ENCODE measurements at places on chromosomes 2 and 18.

DNA sequence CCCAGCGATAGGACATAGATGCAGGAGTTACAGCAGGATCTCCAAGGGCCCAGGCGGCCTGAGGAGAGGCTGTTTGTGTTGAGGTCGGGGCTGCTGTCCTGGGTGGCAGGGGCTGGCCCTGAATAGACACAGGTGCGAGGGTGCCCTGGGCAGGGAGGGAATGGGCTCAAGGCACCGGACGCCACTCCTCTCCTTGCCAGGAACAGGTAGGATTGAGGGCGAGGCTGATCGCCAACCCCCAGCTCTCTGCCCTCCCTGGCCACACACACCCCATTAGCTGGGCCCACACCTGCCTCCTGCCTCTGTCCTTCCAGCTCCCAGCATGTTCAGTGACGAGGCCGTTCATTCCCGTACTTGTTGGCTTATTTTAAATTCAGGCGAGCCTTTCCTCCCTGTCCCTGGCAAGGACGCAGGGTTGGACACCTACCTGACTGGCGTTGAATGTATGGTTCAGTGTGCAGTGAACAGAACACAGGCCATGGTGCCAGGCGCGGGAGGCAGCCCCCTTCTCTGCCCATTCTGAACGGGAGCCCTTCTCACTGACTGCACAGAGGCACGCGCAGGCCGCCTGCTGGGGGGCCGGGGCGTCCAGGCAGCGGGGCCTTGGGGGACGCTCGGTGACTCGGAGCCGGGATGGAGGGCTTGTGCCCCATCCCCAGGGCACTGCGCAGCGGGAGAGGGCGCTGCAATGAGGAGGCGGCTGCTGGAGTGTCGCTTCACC, 41.3 kb upstream of the SNED1 start:
- no peak for DNase-seq

DNA sequence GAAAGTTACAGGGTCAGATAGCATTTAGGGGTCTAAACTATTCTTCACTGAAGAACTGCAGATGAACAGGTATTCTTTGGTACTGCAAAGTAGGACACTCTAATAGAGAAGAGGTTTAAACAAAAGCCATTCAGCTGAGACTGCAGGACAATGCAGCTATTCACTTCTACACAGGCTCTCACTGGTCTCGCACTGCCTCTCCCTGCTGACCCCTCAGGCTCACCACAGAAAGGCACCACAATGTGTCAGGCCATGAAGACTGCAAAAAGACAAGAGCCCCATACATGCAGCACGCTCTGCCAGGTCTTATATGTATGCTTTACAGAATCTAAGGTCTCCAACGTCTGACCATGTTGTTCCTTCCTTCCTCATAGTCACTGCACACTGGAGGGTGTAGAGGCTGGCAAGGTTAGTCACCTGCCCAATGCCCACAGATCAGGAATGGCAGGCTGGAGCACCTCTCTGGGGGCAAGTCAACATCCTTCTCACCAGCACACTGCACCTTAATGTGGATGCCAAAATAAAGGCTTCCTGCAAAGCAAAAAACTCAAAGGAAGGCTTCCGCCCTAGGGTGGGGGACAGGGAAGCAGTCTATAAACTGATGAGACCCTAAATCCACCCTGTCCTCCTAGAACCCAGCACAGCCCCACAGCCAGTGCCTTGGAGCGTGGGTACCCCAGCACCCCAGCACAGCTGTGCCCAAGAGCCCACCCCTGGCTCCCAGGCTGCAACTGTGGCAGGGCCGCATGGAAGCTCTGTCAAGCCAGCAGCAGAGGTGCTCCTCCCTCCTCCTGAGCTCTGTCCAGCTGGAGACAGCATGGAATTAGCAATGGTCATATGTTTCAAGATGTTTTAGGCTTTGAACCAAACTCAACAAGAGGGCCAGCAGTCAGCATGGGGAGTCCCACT, 10.7 kb upstream of the RNU4ATAC start:
- DNase-seq, result no peak

DNA sequence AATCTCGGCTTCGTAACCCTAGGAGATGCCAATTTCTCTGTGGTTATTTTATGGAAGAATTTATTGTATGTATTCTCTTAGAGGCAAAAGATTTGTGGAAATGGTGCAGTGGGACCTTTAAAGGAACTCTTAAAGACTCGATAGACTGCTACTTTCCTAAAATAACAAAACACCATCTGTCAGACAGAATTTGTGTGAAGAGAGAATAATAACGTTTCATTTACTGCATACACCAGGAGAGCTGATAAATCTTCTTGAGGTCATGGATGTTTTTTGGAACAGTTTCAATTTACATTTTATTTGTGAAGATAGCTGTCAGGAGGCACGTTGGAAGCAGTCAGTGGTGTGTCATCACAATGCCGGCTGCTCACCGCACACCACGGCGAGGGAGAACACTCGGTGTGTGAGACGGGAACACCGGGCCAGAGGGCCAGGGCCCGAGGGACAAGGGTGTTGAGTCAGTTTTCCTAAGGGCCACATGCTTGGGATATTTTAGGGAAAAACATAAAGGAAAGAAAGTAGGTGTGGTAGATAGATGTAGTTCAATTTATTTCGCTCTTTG, 1681.0 kb upstream of the DDX18 start:
- no peak for DNase-seq

DNA sequence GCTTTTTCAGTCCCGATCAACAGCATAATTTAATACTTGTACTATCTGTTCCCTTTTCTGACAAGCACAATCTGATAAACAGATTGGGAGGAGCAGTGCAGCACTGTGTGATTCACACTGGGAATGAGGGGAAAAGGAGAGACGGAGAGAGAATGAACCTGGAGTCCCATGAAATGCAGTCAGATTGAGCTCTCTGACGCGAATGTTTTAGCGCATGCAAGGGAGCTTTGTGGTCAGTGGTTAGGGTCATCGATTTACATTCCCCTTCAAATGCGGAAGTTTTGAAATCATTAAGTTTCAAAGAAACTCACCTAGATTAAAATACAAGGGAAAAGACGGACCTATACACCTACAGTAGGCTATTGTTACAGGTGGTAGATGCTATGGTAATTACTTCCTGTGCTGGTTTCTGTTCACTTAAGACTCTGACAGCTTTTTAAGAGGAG, 99.6 kb downstream of the KCTD1 start:
- no peak for DNase-seq

- DNase-seq, result no peak
Observed at GRCh38 chr2:6008186-6008585, 316.0 kb downstream of the SOX11 start.

GRCh38 chr2:71801969-71802368, 345.7 kb downstream of the CYP26B1 start:
- DNase-seq, result no peak

GRCh38 chr2:50466685-50467084, 565.2 kb downstream of the NRXN1 start:
- DNase-seq, result no peak

DNA sequence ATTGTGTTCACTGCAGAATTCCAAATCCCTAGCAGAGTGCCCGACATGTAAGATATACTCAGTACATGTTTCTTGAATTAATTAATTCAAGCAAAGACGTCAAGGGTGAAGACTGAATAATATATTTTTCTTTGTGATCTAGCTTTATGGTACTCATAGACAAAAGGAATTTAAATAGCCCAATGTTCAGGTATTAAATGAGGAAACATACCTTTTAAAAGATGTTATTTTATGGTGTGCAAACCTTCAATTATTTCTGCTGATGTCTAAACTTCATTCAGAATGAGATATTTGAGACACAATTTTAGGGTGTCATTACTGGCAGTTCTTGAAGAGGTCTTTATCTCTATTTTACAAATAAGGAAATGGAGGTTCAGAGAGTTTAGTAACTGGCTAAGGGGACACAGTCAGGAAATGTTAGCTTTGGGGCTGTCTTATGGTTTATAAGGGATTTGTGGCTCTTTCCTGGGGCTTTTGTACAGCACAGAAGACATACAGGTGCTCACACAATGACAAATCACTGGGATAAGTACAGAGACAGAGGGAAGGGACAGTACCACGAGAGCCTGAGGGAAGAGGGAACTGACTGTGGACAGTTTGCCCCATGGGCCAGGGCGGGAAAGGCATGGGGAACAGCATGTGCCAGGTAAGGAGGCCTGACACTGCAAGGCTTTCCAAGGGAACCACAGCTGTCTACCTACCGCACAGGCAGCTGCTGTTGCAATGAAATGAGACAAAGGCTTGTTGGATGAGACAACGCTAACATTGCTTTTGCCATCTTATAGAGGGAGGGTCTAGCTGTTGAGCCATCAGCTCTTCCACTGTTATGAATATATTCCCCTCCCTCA, 155.3 kb downstream of the DDX1 start:
- DNase-seq, result no peak

DNA sequence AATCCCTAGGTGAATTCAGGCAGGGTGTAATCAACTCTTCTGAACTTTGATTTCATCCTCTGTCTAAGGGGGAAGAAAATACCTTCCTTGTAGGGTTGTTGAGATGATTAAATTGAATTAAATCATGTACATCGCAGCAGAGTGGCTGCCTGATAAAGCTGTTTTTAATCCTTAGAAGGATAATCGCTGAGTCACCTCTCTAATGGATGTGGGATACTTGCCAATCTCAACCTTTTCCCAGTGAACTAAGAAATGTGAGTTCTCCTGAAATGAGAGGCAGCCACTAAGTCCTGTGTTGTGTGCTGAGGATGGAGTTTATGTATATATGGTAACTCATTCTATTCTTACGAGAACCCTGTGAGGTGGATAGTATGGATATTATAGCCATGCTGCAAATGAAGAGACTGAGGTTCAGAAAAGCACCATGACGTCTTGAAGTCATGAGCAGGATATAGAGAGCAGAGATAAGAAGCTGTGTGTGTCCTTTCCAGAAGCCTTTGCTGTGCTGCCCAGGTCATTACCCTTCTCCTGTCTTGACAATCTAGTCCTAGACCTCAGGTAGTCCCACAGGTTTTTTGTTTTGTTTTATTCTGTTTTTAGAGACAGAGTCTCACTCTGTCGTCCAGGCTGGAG, 93.3 kb downstream of the HNRNPLL start:
- DNase-seq, result no peak

DNA sequence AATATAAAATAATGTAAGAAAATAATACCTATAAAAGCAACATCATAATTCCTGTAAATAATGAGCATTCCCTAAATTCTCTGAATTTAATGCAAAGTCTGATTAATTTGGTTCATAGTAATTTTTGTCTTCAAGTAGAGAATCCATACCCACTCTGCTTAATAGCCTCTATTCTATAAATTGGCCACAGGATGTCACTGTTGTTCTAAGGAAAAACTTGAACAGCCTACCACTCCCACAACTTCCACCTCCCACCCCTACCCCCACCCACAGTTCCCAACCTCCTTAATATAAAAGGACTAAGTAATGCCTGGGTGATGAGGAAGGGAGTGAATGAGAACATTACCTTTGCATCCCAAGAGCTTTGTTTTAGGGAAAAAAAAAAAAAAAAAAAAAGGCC, 27.2 kb upstream of the BBS5 start:
- no peak for DNase-seq

DNA sequence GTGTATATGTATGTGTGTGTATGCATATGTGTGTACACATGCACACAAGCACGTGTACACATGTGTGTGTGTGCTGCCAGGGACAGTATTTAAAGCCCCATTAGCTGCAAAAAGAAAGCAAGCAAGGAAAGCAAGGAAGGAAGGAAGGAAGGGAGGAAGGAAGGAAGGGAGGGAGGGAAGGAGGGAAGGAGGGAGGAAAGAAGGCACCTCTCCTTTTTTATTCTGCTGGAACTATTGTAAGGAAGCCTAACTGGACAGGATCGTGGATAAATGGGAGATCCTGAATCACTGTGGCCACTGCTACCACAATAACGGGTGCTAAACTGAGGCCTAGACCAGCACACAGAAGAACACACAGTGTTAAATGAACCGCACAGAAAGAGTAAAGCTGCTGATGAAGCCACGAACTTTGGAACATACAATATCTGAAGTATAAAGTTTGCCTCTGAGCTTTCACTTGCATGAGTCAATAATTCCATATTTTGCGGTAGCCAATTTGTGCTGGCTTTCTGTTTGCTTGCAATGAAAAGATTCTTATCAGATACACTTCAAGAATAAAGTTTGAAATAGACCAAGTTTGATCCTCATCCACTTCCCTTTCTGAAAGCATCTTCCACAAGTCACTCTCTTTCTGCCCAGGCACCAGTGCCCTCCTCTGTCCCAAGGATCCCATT, 15.5 kb downstream of the CACNB4 start:
- no peak for DNase-seq

DNA sequence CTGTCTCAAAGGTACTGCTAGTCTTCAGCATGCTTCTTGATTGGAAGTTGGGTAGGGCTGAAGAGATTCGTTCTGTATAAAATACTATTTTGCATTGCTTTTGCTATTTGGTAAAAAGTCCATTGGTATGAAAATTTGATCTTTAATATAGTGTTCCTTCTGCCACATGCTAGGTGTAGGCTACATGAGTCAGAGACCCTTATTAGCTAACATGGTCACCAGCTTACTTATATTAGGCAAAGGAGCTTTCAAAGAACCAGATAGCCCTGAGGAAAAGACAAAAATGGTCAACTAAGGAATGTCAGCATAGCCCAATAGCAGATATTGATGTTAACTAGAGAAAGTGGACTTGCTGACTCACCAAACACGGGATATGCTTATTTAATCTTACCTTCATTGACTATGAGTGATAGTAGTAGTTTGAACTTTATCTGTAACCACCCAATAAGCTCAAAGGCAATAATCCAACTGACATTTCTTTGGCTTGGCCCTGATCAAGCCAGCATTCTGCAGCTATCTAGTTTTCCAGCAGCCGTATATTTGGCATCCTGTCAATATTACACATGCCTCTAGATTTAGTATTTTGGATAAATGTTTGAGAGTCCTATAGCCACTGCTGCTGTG, 110.0 kb downstream of the TPGS2 start:
- no peak for DNase-seq

DNA sequence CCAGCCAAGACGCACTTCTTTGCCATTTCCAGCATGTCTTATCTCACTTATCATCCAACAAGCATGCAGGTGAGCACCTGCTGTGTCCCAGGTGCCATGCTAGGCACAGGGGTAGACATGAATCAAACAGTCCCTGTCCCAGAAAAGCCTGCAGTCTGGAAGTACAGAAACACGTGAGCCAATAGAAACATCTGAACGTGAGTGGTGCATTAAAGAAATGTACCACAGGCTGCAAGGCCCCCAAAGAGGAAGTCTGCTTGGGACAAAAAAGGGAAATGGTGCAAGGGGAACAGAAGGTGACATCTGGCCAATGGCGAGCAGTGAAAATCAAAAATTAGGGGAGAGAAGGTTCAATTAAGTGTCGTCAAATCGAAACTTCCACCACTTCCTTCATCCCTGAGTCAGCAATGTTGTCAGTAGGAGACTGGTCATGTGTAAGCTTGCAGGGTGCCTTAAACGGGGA, 17.6 kb upstream of the TMEM247 start:
- no peak for DNase-seq

GRCh38 chr2:34604164-34604563, 1005.1 kb upstream of the FAM98A start:
- no peak for DNase-seq

- DNase-seq, result no peak
Observed at GRCh38 chr2:120739438-120740090, 3.9 kb downstream of the GLI2 start.

All from naive thymus-derived CD4-positive, alpha-beta T cell (primary cell).